NCI-H446 (cell line): ENCODE measurements at places on chromosomes 5 and 9.

- peak; percentile 68 for DNase-seq
These were observed 1.9 kb upstream of the RIC1 start for GRCh38 chr9:5626727-5627634.

DNA sequence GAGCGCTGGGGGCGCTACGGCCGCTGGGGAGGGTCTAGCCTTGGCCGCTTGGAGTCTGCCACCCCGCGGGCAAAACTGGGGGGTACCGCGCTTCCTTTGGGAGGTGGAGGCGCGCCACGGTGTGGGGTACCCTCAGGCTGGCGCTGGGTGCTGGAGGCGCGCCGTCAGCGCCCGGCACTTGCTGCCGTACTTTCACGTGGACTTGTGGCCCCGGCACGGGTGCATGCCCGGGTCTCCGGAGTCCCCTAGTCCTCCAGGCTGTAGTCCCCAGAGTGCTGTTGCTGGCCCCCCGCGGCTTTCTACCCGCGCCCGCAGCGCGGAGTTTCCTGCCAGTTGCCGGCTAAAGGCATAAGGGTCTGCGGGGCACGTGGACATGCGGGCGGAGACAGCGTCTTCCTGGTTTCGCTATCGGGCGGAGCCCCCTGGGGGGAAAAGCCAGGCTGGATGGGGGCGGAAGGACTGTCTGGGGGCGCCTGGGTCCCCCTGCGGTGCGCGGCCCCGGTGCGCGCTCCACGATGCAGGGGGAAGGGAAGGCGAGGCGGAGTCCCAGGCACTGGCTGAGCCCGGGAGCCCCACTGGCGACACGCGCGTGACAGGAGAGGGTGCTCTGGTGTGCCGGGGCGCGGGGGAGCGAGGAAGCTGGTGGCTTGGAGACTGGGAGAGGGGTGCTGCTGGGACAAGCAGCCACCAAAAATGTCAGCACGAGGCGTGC lies 666 bp downstream of the PPARGC1B start:
- DNase-seq = no peak

GRCh38 chr5:68325065-68325580 lies 109.6 kb downstream of the PIK3R1 start:
- no peak for DNase-seq

- DNase-seq = no peak
These were observed 173.6 kb downstream of the GADD45G start for GRCh38 chr9:89778100-89779090.

DNA sequence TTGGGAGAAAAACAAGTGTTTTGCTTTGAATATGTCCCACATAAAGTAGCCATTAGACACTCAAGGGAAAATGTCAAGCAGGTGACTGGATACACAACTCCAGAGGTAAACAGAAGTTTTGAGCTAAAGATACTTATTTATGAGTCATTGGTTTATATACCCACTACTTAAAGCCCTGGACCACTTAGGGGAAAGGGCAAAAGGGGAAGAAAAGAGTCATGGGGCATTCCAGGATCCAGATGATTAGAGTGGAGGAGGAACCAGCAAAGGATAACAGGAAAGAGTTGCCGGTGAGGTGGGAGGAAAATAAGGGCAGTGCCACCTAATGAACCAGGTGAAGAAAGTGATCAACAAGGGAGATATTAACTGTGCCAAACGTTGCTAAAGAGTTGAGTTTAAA lies 254.2 kb upstream of the NR4A3 start:
- no peak for DNase-seq

DNA sequence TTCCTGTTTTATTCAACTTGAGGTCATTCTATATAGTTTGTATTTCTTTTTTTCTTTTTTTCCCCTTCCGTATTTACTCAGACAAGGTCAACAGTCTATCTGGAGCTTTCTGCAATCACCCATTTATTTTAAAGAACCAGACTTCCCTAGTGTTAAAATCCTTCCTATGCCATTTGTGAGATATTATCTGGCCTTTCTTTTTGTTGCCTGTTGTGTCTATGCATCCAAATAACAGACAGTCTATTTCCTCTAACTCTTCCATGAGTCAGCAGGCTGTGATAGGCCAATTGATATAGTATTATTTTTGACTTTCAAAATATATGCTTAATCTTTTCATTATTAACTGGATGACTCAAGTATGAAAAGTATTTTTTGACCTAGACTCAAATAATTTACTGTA lies 291.2 kb upstream of the PTPRD start:
- no peak for DNase-seq

- DNase-seq = no peak
These were observed 202.7 kb upstream of the CDKN2B start for GRCh38 chr9:22211588-22212360.

- DNase-seq = peak; percentile 34
These were observed 379.8 kb downstream of the TRIM36 start for GRCh38 chr5:114789773-114790402.

GRCh38 chr5:99061711-99062110 lies 132.9 kb upstream of the CHD1 start:
- no peak for DNase-seq

DNA sequence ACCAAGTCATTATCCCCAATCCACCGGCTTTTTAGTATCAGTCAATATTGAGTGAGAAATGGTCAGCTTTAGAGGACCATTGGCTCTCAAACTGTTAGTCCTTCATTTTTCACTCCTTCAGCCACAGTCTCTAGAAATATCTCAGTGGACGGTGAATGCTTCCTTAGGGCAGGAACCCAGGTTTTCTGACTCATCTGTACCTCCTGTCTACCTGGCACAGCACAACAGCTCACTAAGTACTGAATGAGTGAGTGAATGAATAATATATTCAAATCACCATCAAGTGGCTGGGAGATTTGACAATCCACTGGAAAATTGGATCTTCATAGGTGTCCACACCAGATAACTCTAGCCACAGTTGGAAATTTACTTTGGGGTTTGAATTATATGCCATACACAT lies 609.5 kb upstream of the CLINT1 start:
- no peak for DNase-seq

- DNase-seq = no peak
These were observed 109.1 kb upstream of the PTGER4 start for GRCh38 chr5:40570408-40571129.
